ENCODE measurements at places on chromosomes 1 and 21. TPM values are rescaled to one million over a fixed set of nuclear protein-coding genes. Genes with fewer than 3 reads are reported as not detected.

- H3K27me3 ChIP-seq, result no peaks in the 10 kb centered on the region
- no peaks in the 10 kb centered on the region for H3K36me3 ChIP-seq
- DNase-seq, result peak; percentile 80
- peaks cover 22% of the 10 kb centered on the region for H3K4me1 ChIP-seq
These were observed 29.6 kb upstream of the SFPQ start for GRCh38 chr1:35222322-35223083.

- H3K27me3 ChIP-seq, result no peaks in the 10 kb centered on the region
- H3K27ac ChIP-seq, result peak overlapping the region; percentile 92
- DNase-seq, result peak; percentile 80
These were observed 58.1 kb downstream of the CAPZB start for GRCh38 chr1:19427087-19427781.

DNA sequence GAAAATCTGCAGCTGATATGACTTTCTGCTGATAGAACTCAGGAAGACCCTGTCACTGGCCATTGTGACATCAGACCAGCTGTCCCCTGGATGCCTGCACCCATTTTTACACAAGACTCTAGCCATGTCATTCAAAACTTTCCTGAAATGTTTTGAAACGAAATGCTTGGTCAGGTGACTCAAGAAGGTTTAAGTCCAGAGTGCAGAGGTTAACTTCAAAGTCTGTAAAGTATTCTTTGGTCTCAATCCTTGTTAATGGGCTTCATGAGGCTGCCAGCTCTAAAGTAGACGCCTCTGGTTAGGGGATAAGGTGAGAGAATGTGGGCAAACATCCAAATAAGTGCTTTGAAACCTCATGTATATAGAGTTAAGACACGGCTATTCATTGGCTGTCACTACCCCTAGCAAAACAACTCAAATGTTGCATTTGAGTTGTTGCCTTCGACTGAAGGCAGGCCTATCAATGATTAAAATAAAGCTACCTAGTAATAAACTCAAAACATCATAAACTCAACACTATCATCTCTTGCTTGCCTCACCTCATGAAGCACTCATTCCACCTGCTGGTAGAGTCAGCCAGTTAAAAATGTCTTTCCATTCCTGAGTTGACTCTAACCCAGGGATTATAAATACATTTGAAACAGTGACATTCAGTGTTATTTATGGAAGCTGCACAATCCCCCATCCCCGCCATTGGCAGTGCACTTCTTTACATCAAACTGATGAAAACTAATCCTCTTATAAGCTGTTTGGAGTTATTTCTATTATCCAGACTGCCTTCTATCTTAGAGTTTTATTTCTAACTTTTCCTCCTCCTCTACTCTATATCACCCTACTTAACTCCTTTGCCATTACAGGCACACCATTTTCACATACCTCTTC lies 26.0 kb downstream of the RABIF start:
- H3K27me3 ChIP-seq, result peaks cover 13% of the 10 kb centered on the region
- H3K4me1 ChIP-seq, result no peaks in the 10 kb centered on the region
- H3K4me3 ChIP-seq, result no peak overlapping the region
- DNase-seq, result no peak
- H3K27ac ChIP-seq, result no peak overlapping the region

GBP7 gene
- polyA plus RNA-seq, result not detected

ADAM30 gene
- polyA plus RNA-seq, result not detected

All from GM23248 (cell line).